Stimulated activated CD8-positive, alpha-beta memory T cell treated with anti-CD3 and anti-CD28 coated beads, Interleukin-4, amount 100 ng/mL, for 1 hour (primary cell): ENCODE measurements at places on chromosomes 3 and 15.

DNA sequence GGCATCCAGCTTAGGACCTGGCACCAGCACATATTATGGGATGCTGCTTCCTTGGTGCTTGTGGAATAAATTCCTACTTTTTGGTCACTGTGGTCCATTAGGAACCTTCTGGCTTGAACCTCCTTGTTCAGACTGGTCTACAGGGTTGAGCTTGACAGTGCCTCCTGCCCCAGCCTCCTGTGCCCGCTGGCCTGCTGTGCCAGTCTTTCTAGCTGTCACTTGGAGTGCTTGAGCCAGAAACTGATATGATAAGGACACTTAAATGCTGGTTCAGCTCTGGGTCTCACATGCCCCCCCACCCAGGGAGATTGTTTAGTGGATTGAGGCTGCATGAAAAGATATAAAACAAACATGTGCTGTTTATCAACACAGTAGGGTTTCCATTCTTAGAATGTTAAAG is 147.8 kb downstream of the SLCO3A1 start:
- DNase-seq: no peak

DNA sequence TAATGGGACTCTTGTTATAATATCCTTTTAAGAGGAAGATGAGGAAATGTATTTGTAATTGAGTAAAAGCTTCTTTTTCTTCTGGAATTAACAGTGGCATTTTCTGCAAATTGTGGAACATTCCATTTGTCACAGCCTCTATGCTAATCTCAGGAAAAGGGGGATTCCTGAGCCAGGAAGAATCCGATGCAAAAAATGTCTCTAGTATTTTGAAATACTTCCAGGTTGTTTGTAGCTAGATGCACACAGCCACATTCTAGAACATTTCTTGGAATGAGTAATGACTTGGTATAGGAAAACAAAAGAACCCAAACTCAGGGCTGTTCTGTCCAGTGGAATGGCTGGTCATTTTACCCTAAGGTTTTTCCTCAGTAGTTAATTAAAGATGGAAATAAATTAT is 98.5 kb upstream of the SLC2A2 start:
- no peak for DNase-seq

DNA sequence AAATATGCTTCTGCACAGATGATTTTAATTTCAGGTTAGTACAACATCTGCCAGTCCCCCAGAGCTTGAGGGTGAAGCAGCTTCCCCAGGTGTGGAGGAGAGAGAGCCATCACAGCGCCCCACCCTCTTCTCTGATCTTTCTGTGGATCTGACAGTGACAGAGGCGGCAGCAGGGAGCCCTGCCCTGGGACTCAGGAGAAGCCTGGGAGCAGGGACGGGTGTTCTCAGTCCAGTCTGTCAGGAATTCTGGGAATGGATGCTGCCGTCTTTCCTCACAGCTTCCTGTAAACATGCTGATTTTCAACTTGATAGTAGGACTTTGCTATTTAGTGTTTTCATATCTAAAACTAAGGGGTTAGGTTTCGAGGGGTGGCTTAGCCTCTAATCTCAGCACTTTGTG is 11.4 kb upstream of the RAB8B start:
- DNase-seq: no peak

GRCh38 chr3:46372492-46373359 is 2.0 kb downstream of the CCR5 start:
- DNase-seq: no peak

DNA sequence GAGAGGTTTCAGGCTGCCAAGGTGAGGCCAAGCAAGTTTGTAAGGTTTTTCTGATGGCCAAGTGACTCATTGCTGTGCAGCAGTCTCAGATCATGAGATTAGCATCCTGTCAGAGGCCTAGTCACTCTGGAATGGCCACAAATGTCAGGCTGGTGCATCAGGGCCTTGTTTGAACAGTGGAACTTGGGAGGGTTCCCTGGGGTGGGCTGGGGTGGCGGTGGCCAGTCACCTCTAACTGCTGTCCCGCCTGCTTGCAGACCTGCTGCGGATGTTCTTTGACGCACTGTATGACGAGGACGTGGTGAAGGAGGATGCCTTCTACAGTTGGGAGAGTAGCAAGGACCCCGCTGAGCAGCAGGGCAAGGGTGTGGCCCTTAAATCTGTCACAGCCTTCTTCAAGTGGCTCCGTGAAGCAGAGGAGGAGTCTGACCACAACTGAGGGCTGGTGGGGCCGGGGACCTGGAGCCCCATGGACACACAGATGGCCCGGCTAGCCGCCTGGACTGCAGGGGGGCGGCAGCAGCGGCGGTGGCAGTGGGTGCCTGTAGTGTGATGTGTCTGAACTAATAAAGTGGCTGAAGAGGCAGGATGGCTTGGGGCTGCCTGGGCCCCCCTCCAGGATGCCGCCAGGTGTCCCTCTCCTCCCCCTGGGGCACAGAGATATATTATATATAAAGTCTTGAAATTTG is 2.8 kb upstream of the FAM131A start:
- no peak for DNase-seq

DNA sequence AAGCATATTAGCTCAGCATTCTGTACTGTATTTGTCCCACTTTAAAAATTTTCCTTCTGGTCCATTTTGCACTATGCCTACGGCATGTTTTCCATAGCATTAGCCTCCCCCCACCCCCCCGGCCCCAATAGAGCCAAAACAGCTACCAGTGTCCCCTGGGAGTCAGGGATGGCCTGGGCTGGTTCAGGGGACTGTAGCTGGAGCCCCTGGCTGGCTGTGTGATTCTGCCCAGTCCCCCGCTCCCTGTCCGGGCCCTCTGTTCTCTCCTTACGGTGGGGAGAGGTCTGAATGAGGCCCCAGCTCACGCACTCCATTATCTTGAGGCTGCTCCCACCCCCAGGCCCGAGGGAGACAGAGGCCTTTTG is 70.1 kb downstream of the KLF15 start:
- no peak for DNase-seq

- no peak for DNase-seq
Observed at GRCh38 chr3:30539772-30540171, 66.6 kb upstream of the TGFBR2 start.

GRCh38 chr3:137020315-137020714 is 62.5 kb downstream of the IL20RB start:
- no peak for DNase-seq

GRCh38 chr3:36740787-36741186 is 23.6 kb downstream of the DCLK3 start:
- DNase-seq: no peak

DNA sequence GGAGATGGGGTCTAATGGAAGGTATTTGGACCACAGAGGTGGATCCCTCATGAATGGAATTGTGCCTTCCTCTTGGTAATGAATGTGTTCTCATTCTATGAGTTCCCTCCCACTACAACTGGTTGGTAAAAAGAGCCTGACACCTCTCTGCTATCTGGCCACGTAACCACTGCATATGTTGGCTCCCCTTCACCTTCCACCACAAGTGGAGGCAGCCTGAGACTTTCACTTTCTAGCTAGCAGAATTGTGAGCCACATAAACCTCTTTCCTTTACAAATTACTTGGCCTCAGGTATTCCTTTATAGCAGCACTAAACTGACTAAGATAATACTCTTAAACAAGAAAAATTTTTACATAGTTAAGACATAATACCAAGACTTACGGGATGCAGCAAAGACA is 155.3 kb downstream of the NR1I2 start:
- no peak for DNase-seq

DNA sequence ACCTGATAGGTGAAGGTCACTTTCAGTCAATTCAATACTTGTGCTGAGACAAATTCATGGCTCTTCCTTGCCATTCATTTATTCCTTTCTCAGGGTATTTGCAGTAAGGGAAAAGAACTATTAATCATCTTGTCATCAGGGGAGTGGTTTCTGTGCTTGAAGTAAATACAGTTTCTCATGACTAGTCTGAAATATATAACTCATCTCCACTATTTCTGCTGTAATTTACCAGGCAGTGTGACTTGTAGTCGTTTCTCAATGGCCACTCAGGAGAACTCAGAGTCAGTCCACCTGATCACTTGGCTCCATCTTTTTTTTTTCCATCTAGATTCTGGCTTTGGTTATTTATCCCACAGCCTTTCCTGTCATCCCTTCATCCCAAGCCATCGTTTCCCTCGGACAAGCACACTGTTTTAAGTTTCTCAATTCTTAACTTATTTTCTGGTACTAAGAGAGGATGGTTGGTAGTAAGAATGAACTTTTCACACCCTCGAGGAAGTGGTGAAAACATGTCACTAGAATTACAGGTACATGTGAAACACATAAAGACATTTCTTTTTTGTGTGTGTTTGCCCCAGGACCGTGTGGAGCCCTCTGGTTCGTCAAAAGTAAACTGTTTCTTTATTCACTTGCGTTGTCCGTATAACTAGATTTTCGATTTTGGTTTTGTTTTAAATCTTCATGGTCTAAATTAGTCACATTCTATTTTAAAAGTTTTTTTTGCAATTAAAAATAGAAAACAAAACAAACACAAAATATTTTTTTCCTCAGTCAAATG is 620.2 kb downstream of the ZBBX start:
- DNase-seq: no peak

- no peak for DNase-seq
Observed at GRCh38 chr3:131038326-131038725, 11.6 kb downstream of the NEK11 start.

DNA sequence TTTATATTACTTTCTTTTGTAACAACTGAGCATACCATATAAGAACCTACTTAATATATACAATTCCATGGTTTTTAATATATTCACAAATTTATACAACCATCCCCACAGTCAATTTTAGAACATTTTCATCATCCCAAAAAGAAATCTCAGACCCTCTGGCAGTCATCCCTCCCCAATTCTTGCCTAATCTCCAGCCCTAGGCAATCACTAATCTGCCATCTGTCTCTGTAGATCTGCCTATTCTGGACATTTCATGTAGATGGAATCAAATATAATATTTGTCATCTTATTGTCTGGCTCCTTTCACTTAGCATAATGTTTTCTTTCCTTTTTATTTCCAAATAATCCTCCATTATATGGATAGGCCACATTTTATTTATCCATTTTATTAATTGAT is 92.5 kb downstream of the LARS2 start:
- DNase-seq: no peak

DNA sequence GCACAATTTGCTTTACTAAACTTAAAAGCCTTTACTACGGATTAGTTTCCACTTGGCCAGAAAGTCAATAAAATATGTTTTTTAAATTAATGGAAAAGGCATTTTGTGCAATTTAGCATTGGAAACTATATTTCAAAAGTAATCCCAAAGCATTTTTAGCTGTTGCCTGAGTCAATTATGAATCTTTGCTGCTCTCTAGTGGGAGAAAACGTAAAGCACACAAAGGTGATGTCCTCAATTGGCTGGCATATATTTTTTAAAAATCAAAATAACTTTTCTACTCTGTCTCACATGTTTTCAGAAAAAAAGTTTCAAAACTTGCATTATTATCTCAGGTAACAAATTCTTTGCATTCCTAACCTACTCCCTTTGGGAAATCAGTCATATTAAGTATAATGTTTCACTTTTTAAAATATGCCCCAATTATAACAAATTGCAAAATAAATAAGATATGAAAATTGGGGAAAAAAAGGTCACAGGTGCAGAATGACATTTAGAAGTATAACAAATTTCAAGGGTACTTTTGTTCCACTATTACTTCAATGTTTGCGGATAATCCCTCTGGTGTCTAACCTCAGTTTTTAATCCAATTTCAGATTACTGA is 47.2 kb upstream of the TEX55 start:
- no peak for DNase-seq

- no peak for DNase-seq
Observed at GRCh38 chr3:159839561-159840379, 148.9 kb upstream of the IL12A start.

GRCh38 chr3:31882895-31883294 is 98.2 kb downstream of the OSBPL10 start:
- no peak for DNase-seq

DNA sequence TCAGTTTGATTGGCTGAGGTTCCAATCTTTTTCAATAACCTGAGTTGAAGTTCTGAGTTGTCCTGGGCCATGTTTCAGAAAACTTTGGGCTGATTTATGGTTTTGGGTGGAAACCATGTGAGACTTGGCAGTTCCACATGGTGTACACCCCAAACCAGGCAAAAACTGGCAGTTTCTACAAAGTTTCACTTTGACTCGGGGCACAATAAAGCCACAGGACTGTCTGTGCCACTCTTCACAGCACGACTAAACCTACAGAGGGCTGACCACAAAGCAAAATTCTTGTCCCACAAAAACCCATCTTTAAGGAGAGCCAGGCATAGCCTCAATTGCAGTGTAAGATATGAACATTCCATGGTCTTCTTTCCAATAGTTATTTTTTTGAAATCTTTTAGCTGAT is 155.0 kb downstream of the DUT start:
- no peak for DNase-seq

DNA sequence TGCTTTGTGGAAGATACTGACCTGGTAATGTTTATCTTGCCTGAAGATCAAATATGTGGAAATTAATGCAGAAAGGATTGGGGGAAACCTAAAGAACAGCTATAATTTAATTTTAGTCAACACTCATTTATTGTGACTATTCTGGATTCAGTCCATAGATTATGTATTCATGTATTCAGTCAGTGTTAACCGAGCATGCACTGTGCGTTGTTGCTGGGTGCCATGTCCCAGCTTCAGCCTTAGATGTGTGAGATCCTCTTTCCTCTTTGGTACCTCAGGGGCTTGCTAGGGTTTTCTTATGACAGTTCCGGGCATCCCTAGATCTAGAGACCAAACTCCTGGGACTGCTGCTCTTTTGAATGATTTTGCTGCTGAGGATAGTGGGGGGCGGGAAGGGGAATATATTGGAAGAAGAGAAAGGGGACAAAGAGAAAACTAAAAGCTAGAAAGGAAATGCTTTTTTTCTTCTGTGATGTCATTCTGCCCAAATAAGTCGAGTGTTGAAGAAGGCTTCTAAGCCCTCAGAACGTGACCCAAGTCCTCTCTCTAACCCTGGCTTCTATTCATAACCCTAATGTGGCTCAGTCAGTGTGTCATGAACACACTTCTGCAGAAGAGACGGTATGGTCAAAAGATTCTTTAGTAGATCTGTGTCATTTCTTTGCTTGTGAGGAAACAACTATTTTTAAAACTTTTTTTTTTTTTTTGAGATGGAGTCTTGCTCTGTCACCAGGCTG is 33.5 kb downstream of the STARD9 start:
- no peak for DNase-seq

DNA sequence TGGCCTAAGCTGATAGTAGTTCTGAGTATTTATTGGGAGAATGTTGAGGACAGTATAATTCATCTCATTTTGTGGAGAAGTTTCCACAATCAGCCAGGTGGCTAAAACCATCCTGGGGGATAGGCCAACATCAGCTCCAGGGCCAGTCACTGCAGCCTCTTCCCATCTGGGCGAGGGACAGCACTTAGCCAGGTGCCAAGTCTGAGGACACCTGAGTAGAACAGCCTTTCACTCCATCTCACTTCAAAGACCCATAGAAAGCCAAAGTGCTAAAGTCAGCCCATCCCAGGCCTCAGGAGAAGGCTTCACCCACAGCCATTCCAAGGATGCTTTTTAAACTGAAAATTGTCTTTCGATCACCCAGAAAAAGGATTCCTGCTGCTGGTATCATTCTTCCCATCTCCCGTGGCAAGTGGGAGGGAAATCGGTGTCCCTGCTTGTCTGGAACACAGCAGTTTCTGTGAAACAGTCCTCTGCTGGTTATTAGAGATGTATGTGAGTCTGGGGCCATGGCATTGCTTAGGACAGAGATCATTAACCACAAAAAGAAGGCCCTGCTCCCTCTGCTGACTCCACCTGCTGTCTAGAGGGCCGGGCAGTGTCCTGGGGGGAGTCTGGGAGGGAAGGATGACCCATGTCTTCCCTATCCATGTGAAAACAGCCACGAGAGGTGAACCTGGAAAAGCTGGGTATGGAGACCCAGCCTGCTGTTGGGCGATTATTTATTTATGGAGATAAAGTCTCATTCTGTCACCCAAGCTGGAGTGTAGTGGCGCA is 9.6 kb downstream of the CALML4 start:
- DNase-seq: no peak

GRCh38 chr15:71334873-71335272 is 219.6 kb downstream of the THSD4 start:
- no peak for DNase-seq
